Activated T-cell treated with anti-CD3 and anti-CD28 coated beads for 24 hours (primary cell): ENCODE measurements at places on chromosomes 7 and 10.
A peak's percentile ranks its signal among the peaks of the same experiment; 100 is the strongest.

DNA sequence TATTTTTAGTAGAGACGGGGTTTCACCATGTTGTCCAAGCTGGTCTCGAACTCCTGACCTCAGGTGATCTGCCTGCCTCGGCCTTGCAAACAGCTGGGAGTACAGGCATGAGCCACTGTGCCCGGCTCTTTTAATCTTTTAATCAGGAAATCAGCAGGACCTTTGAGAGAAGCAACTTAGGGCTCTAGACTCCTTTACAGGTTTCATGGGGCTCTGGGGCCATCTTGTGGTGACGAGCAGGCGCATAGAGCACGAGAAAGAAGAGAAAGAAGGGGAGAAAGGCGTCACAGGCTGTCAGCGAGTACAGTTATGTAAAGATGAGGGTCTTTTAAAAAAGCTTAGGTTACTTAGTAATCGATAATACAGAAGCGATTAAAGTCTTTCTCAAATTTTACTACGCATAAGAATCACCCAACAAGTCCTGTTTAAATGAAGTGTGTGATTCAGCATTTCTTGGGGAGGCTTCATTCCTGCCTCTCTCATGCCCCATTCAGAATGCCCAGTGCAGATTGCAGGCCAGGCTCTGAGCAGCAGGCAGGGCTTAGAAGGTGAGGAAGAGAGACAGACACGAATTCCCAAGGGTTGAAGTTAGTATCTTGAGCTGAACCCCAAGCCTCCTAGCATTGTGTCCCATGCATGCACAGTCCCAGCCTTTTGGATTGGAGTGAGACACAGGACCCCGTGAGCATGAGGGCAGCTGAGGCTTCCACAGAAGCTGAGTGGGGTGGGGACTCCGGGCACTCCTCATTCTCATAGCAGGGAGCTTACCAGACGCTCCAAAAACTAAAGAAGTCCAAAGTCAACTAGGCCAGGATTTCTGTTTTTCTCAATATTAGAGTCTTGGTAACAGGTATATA, 23.6 kb upstream of the PFKP start:
- DNase-seq, result peak; percentile 36

DNA sequence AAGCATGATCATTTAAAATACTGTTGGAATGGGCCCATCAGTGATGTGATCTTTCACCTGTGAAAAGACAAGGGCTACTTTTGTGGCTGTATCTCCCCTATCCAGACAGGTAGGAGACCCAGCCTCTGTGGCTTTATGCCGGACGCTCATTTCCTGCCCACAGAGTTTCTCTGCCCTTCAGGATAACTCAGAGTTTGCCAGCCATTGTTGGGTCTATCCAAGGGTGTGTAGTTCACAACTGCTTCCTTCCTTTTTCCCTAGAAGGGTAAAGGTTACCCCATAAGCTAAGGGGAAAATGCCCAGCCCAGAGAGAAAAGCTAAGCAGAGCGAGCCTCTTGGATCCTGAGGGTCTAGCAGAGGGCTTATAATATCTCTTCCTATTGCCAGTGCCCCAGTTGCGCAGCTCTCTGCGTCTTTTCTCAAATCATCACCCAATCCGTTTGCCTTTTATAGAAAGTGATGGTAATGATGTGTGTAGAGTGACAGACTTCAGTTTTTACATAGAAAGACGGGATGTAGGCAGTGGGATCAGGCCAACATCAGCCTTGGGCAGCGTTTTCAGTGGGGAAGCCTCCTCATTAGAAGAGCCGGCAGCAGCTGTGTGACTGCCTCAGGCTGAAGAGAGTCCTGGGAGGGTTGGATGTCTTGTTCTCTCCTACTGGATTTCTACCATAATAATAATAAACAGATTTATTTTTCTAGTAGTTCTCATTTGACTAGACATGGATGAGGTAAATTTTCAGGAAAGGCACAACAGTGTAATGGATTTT, 80.5 kb downstream of the MET start:
- DNase-seq, result no peak

DNA sequence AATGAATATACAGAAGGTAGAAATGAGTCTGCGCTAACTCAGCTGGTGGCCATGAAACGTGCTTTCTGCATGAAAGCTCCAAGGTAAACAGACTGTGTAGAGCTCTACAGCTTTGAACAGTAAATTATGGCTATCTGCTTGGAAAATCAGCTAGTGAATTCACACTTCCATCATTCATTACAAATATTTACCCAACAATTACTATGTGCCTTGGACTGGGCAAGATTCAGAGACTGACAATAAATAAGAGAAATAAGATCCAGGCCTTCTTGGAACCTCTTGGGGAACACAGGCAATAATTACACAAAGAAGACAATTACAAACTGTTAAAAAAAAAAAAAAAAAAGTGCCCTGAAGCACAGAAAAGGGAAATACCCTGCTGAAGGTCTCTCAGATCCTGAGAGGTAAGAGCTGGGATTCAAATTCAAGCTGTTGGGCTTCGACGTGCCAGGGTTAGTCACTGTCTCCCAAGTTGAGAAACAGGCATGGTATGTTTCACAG, 15.8 kb downstream of the TSPAN12 start:
- no peak for DNase-seq

GRCh38 chr7:90119178-90119971, 34.9 kb upstream of the STEAP1 start:
- DNase-seq, result peak; percentile 16

DNA sequence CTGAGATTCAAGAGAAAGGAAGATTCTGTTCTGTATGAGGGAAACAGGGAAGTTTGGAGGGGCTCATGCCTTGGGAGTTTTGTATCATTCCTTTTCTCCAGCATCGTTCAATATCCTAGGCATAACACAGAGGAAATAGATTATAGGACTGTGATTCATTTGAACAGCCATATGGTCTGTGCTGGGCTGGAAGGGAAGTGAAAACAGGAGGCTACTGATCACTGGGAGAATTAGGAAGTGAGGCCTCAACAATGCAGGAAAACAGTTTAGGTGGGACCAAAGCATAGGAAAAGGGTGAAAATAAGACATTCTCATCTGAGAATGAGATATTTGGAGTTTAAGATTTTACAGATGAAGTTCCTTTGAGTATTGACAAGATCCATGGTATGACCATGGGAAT, 70.7 kb upstream of the MKX start:
- no peak for DNase-seq

DNA sequence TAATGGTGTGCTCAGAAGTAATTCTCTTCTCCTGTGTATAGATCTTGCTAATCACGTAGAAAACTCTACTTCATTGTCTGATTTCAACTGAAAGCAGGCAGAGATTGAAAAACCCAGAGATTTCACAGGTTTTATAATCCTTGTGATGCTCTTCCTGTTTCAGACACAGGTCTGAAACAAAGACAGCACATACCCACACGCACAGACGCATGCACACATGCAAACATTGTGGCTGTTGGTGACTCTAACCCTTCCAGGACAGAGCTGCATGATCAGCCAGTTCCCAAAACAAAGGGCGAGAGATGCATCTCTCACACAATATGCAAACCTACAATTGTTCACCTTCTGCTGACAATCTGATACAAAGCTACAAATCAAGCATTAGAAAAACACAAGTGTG, 11.1 kb upstream of the TFEC start:
- no peak for DNase-seq

DNA sequence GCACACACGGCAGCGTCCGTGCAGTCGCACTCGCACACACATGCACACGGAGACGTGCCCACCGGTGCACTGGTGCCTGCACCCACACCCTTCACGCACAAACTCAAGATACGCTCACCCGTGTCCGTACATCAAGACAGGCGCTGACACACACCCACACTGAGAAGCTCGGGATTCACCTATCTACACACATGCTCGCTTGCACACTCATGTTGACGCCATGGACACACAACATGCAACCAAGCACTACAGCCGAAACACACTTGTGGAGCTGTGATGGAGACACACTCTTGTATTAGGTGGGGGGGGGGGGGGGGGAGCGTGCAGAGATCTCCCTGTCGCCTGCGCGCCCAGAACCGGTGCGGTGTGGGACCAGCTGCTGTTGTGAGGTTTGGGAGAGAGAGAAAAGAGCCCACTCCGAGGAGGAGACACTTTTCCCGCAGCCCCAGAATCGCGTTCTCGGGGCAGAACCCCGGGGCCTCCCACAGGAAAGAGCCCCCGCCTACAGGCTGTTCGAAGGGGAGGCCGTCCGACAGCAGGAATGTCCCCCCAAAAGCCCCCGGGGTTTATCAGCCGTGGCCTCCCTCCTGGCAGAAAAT, 605 bp upstream of the NFKB2 start:
- DNase-seq, result peak; percentile 40

DNA sequence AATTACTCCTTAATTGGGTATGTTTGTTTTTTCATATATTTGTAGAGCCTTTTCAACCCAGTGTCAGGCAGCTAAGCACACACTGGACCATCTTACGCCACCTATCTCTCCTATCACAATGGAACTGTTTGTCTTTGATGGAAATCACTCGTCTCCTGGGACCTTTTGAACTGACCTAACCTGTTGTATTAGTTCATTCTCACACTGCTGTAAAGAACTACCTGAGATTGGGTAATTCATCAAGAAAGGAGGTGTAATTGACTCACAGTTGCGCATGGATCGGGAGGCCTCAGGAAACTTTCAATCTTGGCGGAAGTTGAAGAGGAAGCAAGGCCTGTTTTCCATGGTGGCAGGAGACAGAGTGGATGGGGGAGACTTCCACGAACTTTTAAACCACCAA, 182.0 kb downstream of the TCERG1L start:
- DNase-seq, result no peak

DNA sequence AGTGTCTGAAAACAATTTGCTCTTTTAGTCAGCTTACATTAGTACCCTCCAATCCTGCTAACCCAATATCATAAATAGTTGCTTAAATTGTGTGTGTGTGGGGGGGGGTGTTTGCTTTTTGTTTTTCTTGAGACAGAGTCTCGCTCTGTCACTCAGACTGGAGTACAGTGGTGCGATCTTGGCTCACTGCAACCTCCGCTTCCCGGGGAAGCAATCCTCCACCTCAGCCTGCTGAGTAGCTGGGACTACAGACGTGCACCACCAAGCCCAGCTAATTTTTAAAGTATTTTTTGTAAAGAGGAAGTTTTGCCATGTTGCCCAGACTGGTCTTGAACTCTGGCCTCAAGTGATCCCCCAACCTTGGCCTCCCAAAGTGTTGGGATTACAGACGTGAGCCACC, 73.5 kb upstream of the PDLIM1 start:
- no peak for DNase-seq

GRCh38 chr10:32961895-32962369, 3.9 kb upstream of the ITGB1 start:
- DNase-seq, result no peak

DNA sequence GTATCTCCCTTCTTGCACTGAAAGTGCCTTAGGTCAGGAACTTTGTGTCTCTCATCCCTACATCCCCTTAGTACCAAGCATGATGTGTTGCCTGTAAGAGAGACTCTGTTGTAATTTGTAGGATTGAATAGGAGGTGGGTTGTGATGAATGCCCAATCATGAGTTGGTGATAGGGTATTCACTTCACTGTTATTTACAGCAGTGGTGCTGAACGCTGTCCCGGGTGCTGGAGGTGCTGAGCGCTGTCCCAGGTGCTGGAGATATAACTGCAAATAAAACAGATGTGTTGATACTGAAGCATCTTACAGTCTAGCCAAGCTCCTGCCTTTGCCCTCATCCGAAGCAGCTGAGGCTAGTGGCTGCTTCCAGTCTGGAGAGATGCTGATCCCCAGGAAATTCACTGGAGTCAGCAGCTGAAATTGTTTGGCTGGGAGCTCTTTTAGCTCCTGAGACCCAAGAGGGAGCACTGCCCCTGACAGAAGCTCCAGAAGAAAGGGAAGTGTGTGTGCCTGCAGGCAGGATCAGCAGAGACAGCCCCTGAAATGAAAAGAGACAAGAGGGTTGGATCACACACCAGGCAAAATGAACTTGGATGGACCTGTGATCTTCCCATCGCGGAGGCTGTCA, 183.4 kb downstream of the SORCS3 start:
- no peak for DNase-seq

GRCh38 chr10:35217455-35217854, 90.8 kb downstream of the CREM start:
- no peak for DNase-seq

GRCh38 chr10:33927347-33927746, 592.9 kb upstream of the NRP1 start:
- no peak for DNase-seq

- DNase-seq, result no peak
These were observed 24.4 kb downstream of the DLG5 start for GRCh38 chr10:77902159-77902558.
